GM19239 (cell line): ENCODE measurements at places on chromosomes 5 and 9.

- no peak for DNase-seq
Observed at GRCh38 chr5:140835622-140836510, 1.8 kb downstream of the PCDHA7 start.

DNA sequence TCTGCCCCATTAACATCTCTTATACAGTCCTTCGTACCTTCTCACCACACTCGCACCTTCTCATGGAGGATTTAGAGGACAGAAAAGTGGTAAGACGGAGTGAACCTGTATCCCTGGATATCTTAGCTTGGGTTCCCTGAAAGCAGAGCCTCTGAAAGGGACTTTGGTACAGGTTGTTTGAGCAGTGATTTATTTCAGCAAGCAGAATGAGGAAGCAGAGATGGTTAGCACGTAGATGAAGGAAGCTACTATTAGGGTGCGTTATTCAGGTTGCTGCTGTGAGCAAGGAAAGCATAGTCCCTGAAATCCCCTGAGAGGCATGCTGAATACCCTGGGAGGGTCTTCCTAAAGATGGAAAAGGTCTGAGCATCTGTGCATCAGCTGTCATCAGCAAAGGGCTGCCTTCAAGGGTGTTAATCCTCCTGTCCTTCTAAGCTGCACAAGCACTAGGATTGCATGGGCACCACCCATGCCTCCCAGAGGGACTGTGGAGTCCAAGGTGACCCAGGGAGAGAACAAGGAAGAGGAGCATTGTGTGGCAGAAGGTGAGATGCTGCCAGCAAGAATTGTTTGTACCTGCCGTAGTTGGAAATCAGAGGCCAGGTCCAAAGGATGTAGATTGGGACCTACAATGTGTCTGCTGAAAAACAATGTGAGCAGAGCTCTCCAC, 273.7 kb downstream of the RASEF start:
- DNase-seq = no peak

DNA sequence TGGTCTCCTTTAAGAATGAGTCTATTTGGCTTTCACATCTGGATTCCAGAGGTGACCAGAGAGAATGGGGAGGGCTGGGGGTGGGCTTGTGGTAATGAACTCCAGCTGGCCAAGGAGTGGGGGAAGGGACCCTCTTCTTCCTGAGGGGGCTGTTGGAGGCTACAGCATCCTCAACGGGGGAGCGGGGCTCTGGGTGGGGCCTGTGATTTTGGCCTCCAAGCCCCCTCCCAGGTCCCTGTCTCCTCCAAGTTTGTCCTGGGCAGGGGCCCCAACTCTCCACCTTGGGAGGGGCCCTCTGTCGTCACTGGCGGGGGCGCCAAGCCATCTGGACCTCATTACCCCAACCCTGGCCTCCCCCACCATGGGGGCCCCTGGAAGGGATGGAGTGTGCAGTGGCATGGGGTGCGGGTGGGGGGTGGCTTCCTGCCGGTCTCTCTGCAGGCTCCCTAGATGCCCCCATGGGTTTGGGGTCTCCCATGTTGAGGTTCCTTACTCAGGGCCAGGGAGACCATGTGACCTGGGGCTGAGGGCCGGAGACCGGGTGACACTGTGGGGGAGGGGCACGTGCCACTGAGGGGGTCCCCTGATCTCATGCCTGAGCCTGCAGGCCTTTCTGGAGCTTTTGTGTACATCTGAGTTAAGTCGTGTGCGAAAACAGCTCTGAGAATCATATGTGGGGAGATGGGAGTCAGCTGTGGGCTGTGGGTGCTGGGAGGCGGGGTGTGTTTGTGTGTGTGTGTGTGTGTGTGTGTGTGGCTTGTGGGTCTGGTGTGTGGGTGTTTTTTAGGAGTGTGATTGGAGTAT, 32.4 kb downstream of the GOLGA2 start:
- DNase-seq = no peak

DNA sequence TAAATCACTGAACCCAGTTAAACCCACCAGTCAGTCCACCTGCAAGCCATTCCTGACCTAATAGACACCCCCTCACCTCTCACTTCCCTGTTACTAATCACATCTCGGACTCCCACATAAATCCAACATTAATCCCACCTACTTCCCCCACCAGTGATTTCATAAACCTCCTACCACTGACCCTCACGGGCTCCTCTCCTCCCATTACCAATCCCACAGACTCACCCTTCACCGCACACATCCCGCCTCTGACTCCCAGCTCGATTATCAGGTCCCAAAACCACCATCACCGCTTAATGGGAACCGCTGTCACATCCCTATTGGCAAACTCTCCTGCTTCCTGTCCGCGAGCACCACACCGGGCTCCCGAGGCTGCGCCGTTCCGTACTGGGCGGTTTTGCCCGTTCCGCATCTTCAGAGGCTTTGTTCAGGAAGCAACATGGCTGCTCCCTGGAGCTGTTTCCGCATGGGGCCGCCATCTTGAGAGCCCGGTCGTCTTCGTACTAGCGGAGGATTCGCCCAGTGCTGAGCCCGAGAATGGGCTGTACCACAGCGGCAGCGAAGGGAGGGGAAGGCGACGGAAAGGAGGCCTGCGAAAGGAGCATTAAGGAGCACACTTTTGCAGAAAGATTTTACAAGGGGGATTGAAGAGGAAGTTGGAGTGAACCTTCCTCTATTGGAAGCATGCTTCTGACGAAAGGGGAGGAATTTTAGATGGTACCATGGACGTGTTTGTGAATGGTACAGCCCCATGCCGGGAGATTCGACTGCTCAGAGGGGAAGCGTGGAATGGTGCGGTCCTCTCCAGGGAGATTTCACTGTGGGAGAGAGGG, at the start of gene ZNF300:
ZNF300 (minus strand) TSS at position 502 of the 833 bp plus-strand sequence. CDS start 1,825 bp downstream, outside the sequence.
- no peak for DNase-seq

DNA sequence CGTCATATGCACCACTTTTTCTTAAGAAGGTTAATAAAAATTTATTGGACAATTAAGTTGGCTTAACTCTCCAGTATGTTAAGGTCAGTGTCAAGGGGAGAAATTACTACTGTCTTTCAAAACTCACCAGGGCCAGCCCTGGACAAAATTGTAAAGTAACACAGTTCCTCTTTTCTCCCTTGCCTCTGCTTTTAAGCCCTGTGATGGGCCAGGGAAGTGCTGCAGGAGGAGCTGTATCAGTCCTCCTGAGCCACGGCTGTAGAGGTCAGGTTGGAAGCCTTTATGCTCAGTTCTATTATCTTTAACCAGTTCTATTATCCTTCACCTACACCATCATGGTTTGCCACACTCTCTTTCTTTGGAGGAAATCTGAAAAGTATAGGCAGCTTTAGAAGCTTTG, 11.5 kb upstream of the PPP2R2B start:
- DNase-seq = no peak
